ENCODE measurements at places on chromosomes 12 and 14. TPM values are rescaled to one million over a fixed set of nuclear protein-coding genes. Genes with fewer than 3 reads are reported as not detected.

The FOXG1 gene
- 0.05 TPM for polyA plus RNA-seq

The BRAP gene
- 18.0 TPM for polyA plus RNA-seq

The EFS gene
- 46.7 TPM for polyA plus RNA-seq

The NRXN3 gene
- 1.5 TPM for polyA plus RNA-seq

The KRT72 gene
- 0.15 TPM for polyA plus RNA-seq

The CD69 gene
- polyA plus RNA-seq, result 4.2 TPM

The CLEC14A gene
- polyA plus RNA-seq, result 48.4 TPM

The RBM25 gene
- 177 TPM for polyA plus RNA-seq

The CMA1 gene
- polyA plus RNA-seq, result 0.45 TPM

The KCNH3 gene
- polyA plus RNA-seq, result 1.5 TPM

The GUCY2C gene
- 0.40 TPM for polyA plus RNA-seq
